ENCODE measurements at places on chromosomes 6 and 20. TPM values are rescaled to one million over a fixed set of nuclear protein-coding genes. Genes with fewer than 3 reads are reported as not detected.

Gene IL20RA
- not detected for total RNA-seq

Gene SYS1
- 20.8 TPM for total RNA-seq

Gene ABHD12
- 24.7 TPM for total RNA-seq

Gene KIAA0408
- total RNA-seq, result 1.4 TPM

Gene POU5F1
- total RNA-seq, result not detected

Gene PPP1R16B
- 0.16 TPM for total RNA-seq

Gene MATN4
- total RNA-seq, result not detected

Gene CNKSR3
- total RNA-seq, result 8.3 TPM

Gene KHDRBS2
- not detected for total RNA-seq

Gene GSTA3
- not detected for total RNA-seq

Gene FNDC11
- not detected for total RNA-seq

Gene REM1
- total RNA-seq, result not detected

Gene CST2
- not detected for total RNA-seq

Gene TREM1
- not detected for total RNA-seq

Gene SLPI
- 79.8 TPM for total RNA-seq

Gene EMILIN3
- total RNA-seq, result not detected

Gene EPPIN
- not detected for total RNA-seq

Gene ID4
- total RNA-seq, result 4.3 TPM

Gene TTBK1
- not detected for total RNA-seq

Gene GABRR1
- not detected for total RNA-seq

Gene CLVS2
- total RNA-seq, result not detected

Gene TCF21
- total RNA-seq, result not detected

Gene LRRN4
- not detected for total RNA-seq

Measured in H4 (cell line).